ENCODE measurements at places on chromosomes 12 and 14.

GRCh38 chr12:108430245-108430644 lies 84.8 kb upstream of the FICD start:
- DNase-seq = no peak

- DNase-seq = peak; percentile 80
These were observed 74.3 kb downstream of the SUSD6 start for GRCh38 chr14:69685716-69686115.

- no peak for DNase-seq
These were observed 97.2 kb upstream of the TMTC1 start for GRCh38 chr12:29880987-29881386.

DNA sequence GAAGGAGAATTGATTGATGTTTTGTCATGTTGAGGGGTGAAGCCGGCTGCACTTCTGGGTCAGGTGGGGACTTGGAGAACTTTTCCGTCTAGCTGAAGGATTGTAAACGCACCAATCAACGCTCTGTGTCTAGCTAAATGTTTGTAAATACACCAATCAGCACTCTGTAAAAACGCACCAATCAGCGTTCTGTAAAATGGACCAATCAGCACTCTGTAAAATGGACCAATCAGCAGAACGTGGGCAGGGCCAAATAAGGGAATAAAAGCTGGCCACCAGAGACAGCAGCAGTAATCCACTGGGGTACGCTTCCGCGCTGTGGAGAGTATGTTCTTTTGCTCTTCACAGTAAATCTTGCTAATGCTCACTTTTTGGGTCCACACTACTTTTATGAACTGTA lies 384.1 kb downstream of the FOXG1 start:
- no peak for DNase-seq

- DNase-seq = no peak
These were observed 370.2 kb downstream of the DPF3 start for GRCh38 chr14:72523424-72524294.

- DNase-seq = no peak
These were observed 6.0 kb upstream of the OR6J1 start for GRCh38 chr14:22650046-22650739.

GRCh38 chr12:127169321-127170181 lies 1097.4 kb upstream of the TMEM132C start:
- DNase-seq = no peak

GRCh38 chr12:103503546-103504480 lies 8.0 kb upstream of the C12orf42 start:
- DNase-seq = no peak

- no peak for DNase-seq
These were observed 238.8 kb downstream of the PPFIA2 start for GRCh38 chr12:81520064-81520945.

- DNase-seq = no peak
These were observed 16.6 kb downstream of the PITPNM2 start for GRCh38 chr12:123134271-123134671.

DNA sequence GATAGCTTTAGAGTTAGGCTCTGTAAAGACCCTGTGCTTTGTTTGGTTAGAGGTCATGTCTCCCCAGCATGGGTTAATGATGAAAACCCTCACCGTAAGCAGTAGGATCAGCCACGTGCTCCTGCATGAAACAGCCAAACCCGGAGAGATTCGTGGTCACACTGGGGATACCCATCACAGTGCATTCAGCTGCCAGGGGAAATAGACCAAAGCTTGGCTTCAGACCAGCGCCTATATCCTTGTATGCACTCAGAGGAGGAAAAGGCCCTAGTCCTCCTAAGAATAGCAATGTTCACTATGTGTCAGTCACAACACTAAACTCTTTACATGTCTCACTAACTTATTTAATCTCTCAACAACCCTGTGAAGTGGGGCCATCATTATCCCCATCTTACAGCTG lies 16.3 kb downstream of the SPX start:
- DNase-seq = no peak

- DNase-seq = no peak
These were observed 1133.4 kb upstream of the SEL1L start for GRCh38 chr14:82667006-82667405.

- DNase-seq = no peak
These were observed 676 bp downstream of the MRPL42 start for GRCh38 chr12:93468008-93468371.

GRCh38 chr14:34794217-34794616 lies 79.8 kb upstream of the CFL2 start:
- DNase-seq = no peak

DNA sequence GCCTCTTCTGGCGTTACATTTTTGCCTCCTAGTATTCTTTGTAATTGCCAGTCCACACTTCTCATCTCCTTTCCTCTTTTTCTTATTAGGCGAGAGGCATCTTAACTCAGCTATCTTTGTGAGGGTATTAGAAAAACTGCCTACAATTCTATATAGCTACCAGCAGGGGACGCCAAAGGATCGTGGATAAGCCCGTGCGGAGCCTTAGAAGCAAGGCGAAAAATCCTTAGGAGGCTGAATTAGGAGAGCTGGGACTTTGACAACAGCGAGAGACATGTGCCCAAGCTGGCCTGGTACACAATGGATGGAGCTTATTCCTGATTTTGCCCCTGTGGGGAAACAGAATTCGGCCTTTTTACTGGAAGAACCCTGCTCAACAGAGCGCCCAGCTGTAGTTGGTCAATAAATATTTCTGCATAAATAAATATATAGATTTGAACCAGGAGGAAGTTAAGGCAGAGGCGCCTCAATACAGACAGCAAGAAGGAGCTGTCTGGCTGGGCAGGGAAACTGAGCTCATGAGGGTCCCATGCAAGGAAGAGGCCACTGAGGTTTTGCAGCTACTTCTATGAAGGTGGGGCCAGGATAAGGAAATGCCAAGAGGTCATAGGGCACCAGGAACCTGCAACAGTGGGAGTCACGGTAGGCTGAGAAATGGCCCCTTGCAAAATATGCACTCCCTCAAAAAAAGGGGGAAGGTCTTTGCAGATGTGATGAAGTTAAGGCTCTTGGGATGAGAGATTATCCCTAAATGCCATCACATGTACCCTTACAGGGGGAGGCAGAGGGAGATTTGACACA lies 14.6 kb upstream of the RBM19 start:
- DNase-seq = no peak

GRCh38 chr12:12992418-12993130 lies 7.5 kb downstream of the HEBP1 start:
- no peak for DNase-seq

- DNase-seq = no peak
These were observed 7.0 kb downstream of the KCNH3 start for GRCh38 chr12:49545815-49546214.

DNA sequence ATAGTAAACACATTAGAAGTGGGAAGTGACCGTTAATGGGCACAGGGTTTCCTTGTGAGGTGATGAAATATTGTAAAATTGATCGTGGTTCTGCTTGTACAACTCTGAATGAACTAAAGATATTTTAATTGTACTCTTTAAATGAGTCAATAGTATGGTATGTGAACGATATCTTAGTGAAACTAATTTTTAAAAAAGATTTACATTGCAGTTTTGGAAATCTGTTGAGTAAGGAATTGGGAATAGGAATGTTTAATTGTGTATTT lies 1.7 kb downstream of the ZNF410 start:
- DNase-seq = no peak

All from psoas muscle (tissue), 8 donors.